Suppressor macrophage treated with lipopolysaccharide for 1 hour (primary cell): ENCODE measurements at places on chromosomes 1 and 21.

DNA sequence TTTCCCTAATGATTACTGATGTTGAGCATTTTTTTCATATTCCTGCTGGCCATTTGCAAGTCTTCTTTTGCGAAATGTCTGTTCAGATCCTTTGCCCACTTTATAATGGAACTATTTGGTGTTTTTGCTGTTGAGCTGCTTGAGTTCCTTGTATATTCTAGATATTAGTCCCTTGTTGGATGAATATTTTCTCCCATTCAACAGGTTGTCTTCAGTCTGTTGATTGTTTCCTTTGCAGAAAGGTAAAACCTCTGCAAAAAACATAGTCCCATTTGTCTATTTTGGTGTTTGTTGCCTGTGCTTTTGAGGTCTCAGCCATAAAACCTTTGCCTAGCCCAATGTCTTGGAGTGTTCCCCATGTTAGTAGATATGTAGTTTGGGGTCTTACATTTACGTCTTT lies 78.0 kb upstream of the GUCA2B start:
- no peak for DNase-seq

- no peak for DNase-seq
Observed at GRCh38 chr1:53296117-53296749, 31.6 kb downstream of the LRP8 start.

DNA sequence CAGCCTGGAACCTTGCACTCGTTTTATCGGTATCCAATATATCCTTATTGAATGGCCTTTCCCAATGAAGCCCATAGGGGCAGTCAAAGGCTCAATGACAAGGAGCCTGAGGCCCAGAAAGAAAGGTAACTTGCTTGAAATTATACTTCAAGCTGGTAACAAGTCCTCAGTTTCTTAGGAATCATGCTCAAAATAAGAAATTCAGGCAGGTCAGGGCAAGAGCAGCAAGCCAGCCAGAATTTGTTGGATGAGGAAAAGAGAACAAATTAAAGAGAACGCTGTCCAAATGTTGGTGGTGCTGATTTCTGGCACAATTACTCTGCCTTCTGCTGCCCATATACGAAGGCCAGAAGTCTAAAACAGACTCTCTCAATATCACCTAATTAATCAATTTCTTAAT lies 77.6 kb downstream of the DDX20 start:
- DNase-seq = no peak

DNA sequence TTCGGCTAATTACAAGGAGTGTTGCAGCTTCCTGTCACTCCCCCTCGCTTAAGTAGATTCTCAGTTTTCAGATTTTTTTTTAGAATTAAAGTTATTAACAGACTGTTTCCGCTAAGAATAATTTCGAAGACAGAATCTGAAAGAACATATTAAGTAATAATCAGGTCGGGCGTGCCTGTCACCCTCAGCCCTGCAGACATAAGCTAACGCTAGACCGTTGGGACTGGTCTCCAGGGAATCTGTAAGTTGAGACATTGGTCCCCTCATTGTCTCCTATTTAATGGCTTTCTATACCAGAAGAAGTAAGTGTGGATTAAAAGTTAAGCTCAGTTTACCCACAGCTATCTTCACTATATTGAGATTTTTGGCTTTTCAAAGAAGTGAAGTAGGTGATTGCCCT lies 14.5 kb downstream of the NMNAT1 start:
- no peak for DNase-seq

GRCh38 chr1:13703128-13703513 lies 3.1 kb downstream of the PRDM2 start:
- no peak for DNase-seq

- no peak for DNase-seq
Observed at GRCh38 chr1:193060115-193060403, 647 bp downstream of the RO60 start.

DNA sequence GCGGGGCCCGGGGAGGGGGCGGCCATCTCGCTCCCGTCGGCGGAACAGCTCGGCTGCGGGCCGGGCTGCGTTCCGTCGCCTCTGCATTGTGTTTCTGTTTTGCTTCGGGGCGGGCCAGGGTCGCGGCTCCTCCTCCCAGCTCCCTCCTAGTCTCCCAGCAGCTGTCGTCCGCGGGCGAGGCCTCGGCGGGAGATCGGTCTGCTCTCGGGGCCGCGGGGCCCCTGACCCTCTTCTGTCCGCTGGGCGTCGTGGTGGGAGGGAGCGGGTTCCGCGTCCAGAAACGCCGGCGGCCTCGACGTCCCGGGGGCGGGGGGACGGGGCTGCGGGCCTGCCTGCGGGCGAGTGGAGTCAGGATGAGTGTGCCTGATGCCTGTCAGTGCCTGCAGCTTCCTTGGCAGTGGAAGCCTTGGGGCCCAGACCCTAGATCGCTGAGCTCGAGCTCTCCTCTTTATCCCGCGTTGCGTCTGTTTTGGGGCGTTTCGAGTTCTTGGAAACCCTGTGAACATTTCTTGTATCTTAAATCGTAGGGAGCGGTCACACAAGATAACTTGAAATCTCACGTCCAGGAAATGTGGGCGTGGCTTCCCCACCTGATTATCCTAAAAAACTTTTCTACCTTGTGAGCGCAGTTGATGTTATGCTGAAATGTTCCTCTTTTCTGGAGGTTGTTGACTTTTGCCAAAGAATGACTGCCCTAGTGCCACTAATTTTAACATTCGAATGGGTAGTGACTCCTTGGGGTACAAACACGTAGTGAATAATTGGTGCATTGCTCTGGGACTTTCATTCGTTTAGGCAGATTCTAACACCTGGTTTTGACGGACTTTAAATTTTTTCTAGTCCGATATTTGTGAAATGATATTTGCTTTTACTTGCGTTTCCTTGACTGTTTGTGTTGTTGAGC lies 676 bp downstream of the MORC3 start:
- peak; percentile 74 for DNase-seq

- DNase-seq = no peak
Observed at GRCh38 chr1:65467536-65467935, 47.1 kb downstream of the LEPR start.

DNA sequence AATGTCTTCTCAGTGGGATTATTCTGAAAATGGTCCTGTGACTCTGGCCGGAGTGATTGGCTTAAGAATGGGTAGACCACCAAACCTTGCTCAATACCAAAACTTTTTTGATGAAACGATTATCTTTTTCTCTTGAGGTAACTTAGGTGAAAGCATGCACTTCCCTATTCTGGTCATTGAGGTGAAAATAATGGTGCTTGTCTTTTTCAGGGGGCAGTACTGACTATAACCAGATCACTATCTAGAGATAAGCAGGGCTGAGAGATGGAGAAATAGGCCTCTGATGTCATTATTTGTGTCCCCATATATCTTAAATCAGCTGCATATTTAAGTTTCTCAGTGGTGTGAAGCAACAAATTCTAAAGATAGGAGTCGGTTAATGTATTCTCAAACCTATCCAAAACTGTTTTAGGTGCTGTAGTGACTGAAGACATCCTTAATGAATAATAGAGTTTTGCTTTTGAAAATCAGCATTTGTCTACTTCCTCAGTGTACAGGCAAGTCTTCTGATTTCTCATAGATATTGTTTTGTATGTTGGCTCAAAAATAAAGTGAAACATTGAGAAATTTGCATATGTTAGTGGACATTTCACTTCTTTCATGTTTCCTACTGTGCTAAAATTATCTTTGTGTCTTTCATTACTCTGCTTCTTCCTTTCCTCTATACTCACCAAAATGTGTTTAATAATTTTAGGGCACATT lies 735.3 kb upstream of the ADGRL4 start:
- no peak for DNase-seq

- no peak for DNase-seq
Observed at GRCh38 chr1:27427329-27427728, 34.9 kb downstream of the GPR3 start.
